ENCODE measurements at places on chromosomes 3 and 15. TPM values are rescaled to one million over a fixed set of nuclear protein-coding genes. Genes with fewer than 3 reads are reported as not detected.

The GOLGA8S gene
- total RNA-seq, result 0.15 TPM

The BFSP2 gene
- total RNA-seq, result not detected

The GOLGA6L26 gene
- not detected for total RNA-seq

The CHDH gene
- total RNA-seq, result 2.7 TPM

The ADAMTSL3 gene
- total RNA-seq, result 0.76 TPM

The FAM3D gene
- not detected for total RNA-seq

The CDCP1 gene
- total RNA-seq, result 13.6 TPM

The TMEM212 gene
- total RNA-seq, result not detected

The MCF2L2 gene
- total RNA-seq, result 0.15 TPM

The CPN2 gene
- not detected for total RNA-seq

The SCG5 gene
- total RNA-seq, result 2.1 TPM

The POPDC2 gene
- total RNA-seq, result 0.18 TPM

The SKIC8 gene
- total RNA-seq, result 92.3 TPM

The GPR87 gene
- total RNA-seq, result 1.2 TPM

The GOLGA8H gene
- 2.4 TPM for total RNA-seq

The C15orf62 gene
- not detected for total RNA-seq

The NPAP1 gene
- not detected for total RNA-seq

The BSN gene
- 0.13 TPM for total RNA-seq
